ENCODE measurements at places on chromosomes 6 and 20. TPM values are rescaled to one million over a fixed set of nuclear protein-coding genes. Genes with fewer than 3 reads are reported as not detected.

Gene ADGRF1
- 0.27 TPM for total RNA-seq

Gene VARS2
- 15.9 TPM for total RNA-seq

Gene SPDEF
- under 0.01 TPM for total RNA-seq

Gene C20orf204
- 3.0 TPM for total RNA-seq

Gene SNAP25
- 0.27 TPM for total RNA-seq

Gene ZC2HC1B
- not detected for total RNA-seq

Gene GABRR1
- not detected for total RNA-seq

Gene SSTR4
- not detected for total RNA-seq

Gene EPPIN
- not detected for total RNA-seq
